ENCODE measurements at places on chromosomes 12 and 14.

DNA sequence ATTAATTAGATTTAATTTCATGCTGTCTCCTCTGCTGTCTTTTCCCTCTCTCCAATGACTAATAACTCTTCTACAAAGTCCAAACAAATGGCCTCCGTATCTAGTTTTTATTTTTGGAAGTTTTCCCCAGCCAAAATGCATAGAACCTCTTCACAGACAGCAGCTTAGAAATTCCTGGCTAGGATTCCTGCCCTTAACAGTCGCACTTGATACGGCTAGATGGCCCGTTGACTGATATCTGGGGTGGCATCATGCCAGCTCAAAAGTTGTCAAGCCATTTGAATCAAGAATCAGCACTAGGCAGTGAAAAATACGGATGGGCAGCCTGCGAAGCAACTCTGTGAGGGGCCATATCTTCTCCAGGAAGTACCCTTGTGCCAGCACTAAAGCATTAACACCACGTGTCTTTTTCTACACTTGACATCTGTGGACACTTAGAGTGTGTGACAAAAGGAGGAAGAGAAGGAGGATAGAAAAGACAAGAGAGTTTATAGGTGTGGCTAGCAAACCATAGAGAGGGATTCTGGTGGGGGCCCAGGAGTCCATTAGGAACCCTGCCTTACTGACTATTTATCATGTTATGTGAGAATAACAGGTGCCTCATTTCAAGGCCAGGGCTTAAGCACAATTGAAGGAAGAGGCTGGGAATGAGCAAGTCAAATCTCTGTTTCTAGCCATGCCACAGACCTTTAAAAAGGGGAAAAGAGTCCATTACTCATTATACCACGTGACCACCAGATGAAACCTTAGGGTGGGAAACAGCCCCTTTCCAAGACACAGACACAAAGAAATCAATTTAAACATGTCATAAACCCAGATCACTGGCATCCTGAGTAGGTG, 39.2 kb upstream of the KRR1 start:
- no peak for DNase-seq

GRCh38 chr12:109092497-109093021, 713 bp downstream of the ALKBH2 start:
- DNase-seq, result peak; percentile 54

DNA sequence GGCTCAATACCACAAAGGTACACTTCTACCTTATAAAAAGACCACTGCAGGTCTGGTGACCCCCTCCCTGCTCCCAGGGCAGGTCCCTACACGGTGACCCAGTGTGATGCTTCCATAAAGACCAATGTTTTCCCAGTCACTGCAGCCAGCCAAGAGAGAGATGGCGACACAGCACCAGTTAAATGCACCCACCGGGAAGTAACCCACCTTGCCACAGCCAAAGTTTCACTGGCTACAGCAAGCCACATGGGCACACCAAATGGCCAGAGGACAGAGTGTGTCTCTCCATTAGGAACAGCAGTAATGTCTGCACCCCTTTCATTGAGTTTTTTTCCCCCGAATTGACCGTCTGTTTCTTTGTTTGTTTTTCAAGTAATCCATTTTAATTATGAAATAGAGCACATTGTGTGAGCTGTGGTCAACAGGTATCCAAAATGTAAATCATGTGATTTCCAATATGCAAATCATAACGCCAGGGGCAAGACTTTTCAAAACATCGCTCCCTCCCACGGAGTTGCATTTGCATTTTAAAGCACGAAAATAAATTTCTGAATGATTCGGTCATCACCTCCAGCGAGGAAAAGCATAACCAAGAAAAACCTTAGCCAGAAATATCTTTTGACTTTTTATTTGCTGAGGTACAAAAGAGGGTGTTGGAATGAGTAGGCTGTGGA, 48.9 kb upstream of the EML1 start:
- no peak for DNase-seq

DNA sequence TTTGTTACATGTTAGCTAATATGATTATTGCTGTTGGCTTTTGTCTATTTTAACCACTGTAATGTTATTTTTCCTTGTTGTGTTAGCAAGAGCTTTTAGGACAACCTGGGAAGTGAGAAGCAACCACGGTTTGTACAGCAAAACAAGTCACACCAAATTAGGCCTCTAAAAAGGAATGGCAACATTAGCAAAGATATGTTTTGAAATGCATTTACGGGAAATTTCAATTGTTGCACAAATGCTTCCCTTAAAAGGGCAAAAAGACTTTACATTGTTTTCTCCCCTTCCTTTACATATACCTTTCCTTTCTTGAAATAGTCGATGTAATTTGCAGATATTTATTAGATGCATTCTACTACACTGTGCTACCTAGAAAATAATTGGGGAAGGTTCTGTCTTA, 4.1 kb upstream of the LTA4H start:
- DNase-seq, result no peak

DNA sequence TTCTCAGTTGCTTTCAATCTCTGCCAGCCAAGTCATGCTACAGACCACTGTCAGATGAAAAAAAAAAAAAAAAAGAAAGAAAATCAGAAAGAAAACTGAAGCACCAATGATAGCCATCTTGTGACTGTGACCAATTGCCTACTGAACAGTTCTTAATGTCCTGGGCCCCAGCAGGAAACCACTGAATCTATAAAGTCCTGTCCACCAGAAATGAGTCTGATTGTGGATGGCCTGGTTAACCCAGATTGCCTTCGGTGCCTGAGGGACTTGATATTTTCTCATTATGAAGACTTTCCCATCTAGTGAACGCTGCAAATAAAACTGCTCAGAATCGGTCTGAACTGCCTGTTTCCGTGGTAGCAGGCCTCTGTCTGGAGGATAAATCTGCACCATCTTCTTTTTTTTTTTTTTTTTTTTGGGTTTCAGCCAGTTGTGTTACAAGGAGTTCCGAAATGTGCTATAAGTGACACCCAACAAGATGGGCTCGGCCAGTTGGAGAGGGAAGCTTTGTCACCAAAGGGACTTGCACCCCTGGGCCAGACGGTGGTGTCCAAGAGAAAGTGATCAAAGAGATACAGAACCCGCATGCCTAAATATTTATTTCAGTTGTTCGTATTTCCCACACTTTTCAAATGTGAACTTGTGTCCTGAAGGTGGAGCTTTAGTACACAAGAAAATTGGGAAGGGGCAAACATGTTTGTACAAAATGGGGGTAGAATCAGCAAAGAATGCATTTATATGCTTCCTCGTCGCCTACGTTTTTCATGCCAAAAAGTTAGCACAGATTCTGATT, 3.0 kb upstream of the PLXNC1 start:
- DNase-seq, result no peak

DNA sequence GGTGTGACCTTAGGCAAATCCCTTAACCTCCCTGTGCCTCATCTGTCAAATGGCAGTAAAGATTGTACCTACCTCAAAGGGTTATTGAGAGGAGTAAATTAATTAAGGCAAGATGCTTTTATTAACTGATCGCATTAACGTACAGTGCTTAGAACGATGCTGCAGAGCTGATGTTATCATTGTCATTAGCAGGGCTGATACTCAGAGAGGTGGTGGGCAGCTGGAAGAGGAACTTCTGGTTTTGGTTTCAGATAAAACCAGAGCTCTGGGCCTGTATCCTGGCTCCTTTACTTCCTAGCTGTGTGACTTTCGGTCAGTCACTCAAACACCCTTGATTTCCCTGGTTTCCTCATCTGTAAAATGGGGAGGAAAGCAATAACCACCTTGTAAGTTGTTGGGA, 55.1 kb downstream of the CALM1 start:
- DNase-seq, result no peak

DNA sequence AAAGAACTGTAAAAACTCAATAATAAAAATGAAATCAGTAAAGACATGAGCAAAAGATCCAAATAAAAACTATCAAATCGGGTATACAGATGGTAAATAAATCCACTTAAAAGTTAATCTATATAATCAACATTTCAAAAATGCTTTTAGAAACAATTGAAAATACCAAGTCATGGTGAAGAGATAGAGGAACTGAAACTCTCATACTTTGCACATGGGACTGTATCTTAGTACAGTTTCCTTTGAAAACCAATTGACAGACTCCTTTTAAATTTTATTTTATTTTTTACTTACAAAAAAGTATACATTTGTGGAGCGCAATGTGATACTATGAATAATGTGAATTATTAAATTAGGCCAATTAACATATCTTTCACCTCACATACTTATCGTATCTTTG, 98.6 kb upstream of the FAR2 start:
- DNase-seq, result no peak

GRCh38 chr14:104249089-104249488, 110.7 kb downstream of the KIF26A start:
- DNase-seq, result no peak

- peak; percentile 46 for DNase-seq
These were observed 6.6 kb upstream of the PLEK2 start for GRCh38 chr14:67418401-67419191.

GRCh38 chr14:93799989-93800921, 12.0 kb upstream of the PRIMA1 start:
- no peak for DNase-seq

Measured in RKO (cell line).